H9 (cell line): ENCODE measurements at places on chromosomes 3 and 15.

DNA sequence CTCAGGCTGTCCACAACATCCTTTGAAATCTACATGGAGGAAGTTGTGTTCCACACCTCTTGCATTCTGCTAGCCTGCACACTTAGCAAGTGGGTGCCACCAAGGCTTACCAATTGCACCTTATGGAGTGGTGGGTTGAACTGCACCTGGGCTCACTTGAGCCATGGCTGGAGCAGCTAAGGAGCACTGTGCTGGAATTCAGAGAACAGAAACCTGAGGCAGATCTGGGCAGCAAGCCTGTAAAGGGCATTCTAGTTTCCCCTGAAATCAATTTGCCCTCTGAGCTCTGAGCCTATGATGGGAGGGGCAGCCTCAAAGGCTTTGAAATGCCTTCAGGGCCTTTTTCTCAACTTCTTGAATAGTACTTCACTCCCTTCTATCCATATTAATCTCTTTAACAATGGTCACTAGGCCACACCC lies 18.0 kb downstream of the BTLA start:
- peak; percentile 30 for DNase-seq

DNA sequence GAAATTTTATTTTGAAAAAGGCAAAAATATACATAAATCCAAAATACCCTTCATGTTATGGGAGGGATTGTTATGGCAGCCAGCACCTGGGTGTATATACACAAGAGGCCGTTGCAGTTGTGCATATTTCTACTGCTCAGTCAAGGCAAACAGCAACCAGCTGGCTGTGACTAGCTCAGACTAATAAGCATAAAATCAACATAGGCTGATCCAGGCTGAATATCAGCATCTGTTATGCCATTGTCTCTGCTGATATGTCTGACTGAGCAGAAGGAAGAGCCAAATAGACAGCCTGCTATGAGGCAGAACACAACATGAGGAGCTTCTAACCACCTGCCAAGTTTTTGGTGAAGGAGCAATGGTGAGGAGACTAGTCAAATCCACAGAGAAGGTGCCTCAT lies 457.5 kb upstream of the ALCAM start:
- DNase-seq: no peak

- no peak for DNase-seq
Measured at GRCh38 chr3:191555037-191555436, 94.1 kb downstream of the PYDC2 start.

DNA sequence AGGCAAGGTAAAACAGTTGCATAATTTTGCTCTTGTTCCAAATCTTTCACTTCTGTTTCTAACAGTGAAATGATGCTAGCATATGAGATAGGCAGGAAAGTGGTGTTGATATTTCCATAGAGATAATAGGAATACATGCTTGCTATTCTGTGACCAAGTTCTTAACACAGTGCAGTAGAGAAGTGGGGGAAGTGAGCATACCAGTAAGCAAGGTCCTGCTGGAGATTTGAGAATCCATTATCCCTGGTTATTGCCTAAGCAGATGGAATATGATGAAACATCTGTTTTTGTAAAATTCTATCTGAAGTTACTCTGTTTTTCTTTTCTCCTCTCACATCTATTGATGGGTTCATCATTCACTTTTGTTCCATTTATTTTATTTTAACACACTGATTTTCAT lies 28.7 kb downstream of the USP8 start:
- DNase-seq: no peak

GRCh38 chr3:111033470-111034050 lies 38.1 kb upstream of the NECTIN3 start:
- DNase-seq: no peak

- DNase-seq: no peak
Measured at GRCh38 chr3:28651159-28651558, 302.5 kb upstream of the AZI2 start.

- no peak for DNase-seq
Measured at GRCh38 chr15:38611228-38611627, 46.6 kb upstream of the RASGRP1 start.

DNA sequence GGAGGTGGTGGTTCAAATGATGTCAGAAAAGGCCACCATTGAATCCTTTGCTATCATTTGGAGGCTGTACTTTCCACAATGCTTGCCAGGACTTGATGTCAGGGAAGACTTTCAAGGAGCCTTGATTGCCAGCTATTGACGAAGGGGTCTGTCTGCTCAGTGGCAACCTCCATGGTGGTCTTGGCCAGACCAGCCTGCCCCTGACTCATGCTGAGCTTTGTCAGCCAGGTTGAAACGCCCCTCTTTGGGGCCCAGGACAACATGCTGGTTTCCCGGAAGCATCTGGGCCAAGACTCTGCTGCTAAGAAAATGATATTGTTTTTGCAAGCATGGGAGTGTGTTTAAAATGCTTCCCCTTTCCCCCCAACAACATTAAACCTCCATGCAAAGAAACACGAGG lies 26.7 kb downstream of the CGNL1 start:
- DNase-seq: no peak
